ENCODE measurements at places on chromosomes 7 and 10.
A peak's percentile ranks its signal among the peaks of the same experiment; 100 is the strongest.

DNA sequence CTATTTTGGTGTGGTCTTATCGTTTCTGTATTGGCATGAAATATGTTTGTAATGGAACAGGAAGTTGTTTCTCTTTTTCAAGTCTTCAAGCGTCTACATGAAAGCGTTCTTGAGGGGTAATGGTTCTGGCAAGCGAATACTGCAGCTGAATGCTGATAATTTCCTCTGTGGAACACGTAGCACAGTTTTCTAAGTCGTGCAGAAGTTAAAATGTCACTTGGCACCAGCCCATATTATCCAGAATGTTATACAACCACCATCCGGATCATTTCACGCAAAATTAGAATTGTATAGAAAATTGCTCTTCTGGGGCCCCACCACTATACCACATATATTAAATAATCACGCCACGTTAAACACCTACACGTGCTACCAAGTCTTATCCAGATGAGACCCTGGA is 354.3 kb downstream of the CALN1 start:
- DNase-seq: no peak

DNA sequence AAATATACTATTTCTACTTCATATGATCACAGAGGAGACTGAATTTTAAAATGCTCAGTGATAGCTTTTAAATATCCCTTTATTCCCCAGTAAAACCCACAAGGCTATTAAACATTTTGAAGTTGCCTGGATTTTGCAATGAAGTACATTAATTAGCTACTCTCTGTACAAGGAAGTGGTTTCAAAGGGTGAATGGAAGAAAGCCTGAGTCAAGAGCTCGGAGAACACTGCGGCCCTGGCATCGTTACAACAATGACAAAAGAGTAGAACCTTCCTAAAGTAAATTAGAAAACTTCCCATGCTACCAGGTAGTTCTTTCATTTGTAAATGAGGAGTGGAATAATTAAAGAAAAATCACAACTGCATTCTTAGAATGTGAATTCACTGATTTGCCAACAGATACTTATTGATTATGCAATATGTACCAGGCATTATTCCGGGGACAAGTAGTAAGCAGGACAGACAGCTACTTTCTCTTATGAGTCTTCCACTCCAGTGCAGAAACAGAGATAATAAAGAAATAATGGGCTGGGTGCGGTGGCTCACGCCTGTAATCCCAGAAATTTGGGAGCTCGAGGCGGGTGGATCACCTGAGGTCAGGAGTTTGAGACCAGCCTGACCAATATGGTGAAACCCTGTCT is 63.0 kb downstream of the ZNF22 start:
- DNase-seq: no peak

DNA sequence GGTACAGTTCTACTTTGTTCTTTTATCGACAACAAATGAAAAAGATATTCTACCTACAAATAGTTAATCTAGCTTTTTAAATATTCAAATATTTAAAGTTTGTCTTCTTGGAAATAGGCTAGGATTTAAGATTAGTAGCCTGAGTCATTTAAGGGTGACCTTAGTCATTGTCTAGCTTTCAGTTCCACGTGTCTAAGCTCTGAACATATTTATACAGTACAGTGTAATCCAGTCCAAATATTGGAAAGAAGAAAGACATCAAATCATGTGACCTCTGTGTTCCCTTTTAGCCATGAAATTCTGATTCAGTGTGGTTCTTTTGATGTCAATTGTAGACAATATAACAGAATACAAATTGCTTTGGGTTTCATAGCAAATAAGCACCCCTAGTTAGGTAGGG is 121.1 kb downstream of the MALRD1 start:
- DNase-seq: no peak

DNA sequence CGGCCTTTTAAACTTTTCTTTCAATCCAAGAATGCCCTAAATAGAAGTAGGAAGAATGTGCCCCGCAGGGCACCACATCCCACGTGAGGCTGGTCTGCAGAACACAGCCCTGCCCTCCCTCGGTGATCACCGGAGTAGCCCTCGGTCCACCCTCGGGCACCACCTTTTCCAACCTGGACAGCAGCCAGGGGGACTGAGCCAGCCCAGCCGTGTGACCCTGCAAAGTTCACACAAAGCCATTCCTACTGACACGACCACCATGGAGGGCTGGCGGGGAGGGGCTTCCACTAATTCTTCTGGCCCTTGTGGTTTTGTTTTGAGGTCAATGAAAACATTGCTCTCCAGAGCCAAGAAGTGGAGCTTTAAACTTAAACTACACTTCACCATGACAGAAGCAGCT is 132.2 kb downstream of the TCERG1L start:
- DNase-seq: no peak

- DNase-seq: no peak
Measured at GRCh38 chr10:23205972-23206642, 14.0 kb downstream of the PTF1A start.

DNA sequence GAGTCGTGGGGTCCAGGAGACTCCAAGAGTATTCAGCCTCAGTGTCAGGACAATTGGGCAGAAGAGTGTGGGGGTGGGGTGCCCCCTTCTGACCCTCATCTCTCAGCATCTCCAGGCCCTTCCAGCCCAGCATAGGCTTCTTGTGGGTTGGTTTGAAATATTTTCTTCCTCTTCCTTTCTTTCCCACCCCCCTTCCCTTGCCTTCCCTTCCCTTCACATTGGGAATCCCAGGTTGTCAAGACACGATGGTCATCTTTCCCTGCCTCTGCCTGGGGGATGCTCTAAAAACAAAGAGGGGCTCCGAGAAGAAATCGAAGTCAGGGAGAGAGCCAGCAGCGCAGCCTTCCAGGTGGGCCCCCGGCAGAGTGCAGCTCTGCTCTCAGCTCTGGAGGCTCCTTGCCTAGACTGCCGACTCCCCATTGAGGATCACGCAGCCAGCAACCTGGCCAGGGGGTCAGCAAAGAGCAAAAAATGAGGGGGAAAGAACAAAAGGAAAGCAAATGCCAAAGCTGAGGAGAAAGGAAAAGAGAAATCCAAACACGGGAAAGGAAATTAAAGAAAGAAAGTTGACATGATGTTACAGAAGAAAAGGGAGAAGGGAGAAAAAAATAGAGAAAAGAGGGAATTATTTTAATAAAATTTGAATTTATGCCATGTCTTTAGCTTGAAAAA is 1.5 kb downstream of the PAX2 start:
- no peak for DNase-seq

- DNase-seq: peak; percentile 59
Measured at GRCh38 chr7:67484244-67484751, 487.7 kb downstream of the TYW1 start.

DNA sequence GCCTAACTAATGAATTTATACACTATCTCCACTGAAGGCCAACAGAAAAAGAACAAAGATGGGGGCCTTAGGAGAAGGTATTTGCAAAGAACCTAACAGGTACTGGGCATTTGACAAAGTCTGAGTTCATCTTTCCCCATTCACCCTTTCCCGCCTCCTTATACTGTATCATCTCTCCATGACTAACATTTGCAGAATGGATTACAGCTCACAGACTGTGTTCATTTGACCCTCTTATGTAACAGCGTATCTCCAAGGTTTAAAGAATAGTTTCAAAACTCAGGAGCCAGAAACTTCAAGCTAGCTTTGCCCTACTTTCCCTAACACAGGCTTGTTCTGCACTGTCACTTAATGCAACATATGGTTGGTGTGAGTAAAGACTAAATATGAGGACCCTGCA is 238.7 kb upstream of the CELF2 start:
- DNase-seq: no peak

GRCh38 chr7:13321316-13321715 is 633.9 kb downstream of the ARL4A start:
- DNase-seq: no peak

DNA sequence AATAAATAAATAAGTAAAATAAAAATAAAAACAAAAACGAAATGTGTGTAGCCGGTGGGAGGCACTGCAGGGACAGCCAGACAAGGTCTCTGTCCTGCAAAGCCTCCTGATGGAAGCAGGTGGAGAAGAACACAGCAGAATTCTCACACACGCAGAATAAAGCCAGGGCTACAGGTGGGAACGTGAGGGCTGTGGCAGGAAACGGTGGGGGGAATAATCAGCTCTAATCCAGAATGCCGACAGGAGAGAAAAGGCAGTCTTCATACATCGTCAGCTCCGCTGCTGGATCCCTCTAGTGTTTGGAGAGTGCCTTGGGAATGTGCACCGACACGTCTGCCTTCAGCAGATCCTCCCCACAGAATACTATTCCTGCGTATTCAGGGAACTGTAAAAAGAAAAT is 6.8 kb upstream of the SNX8 start:
- DNase-seq: no peak

- DNase-seq: no peak
Measured at GRCh38 chr10:31937371-31937770, 8.7 kb upstream of the ARHGAP12 start.

GRCh38 chr7:26216049-26216448 is 14.5 kb downstream of the CBX3 start:
- DNase-seq: no peak

DNA sequence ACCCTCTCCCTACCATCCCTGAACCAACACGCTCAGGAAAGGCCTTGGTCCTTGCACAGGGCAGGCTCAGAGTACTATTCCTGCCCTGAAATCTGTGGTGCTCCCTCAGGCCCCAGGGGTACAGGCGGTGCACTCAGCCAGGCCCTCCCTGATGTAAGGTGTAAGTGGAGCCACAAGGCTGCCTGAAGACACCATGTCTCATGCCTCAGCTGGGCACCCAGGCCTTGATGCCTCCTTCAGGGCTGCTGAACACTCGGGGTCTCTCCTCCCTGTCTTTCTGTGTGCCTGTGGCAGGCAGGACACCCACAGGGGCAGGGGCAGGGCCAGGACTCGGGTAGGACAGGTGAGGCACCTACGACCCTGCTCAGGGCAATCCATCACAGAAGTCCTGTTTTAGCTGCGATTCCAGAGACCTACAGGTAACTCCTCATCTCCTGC is 22.9 kb upstream of the ANTXRL start:
- DNase-seq: no peak

DNA sequence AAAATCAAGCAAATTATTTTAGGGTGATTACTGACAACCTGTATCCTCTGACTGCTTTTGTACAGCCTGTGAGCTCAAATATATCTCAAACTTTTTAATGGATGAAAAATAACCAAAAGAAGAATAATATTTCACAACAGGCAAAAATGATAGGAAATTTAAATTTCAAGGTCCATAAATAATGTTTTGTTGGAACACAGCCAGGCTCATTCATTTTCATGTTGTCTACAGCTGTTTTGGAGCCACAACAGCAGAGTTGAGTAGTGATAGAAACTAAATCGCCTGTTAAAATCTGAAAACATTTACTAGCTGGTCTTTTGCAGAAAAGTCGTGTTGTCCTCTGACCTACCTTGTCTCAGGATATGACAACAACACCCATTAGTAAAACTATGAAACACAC is 75.9 kb downstream of the GLI3 start:
- DNase-seq: peak; percentile 74

DNA sequence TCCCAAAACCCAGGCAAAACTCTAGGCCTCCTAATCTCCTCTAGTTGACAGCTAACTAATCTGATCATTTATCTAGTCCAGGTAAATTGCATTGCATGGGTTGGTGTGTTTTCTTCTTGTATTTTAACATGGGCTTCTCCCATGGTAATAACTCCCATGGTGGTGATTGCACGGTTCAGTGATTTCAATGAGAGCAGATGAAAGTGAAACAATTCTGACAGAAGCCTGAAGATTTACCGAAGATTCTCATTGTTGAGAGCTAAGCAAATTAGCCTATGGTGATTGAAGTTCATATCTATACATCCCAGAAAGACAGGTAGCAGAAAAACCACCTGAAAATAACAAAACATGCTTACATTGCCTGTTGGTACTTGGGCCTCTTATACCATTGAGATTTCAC is 26.6 kb upstream of the LIPN start:
- DNase-seq: no peak

DNA sequence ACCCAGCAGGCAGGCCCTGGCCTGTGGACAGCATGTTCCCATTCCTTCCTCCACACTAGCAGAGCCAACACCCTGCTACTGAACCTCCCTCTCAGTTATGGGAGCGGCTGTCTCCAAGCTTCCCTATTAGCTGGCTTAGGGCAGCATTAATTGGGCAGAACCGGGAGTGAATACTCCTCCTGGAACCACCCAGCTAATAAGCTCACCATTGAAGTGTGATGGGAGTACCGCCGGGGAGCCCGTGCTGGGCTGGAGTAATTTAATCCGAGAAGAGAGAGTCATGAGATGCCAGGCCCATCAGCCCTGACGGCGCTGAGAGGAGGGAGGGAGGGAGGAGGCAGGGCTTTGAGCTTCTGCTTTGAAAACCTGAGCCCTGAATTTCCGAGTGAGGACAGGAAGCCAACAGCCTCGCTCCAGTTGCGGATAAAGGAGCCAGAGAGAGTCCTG is 31.8 kb upstream of the ELFN1 start:
- DNase-seq: no peak

DNA sequence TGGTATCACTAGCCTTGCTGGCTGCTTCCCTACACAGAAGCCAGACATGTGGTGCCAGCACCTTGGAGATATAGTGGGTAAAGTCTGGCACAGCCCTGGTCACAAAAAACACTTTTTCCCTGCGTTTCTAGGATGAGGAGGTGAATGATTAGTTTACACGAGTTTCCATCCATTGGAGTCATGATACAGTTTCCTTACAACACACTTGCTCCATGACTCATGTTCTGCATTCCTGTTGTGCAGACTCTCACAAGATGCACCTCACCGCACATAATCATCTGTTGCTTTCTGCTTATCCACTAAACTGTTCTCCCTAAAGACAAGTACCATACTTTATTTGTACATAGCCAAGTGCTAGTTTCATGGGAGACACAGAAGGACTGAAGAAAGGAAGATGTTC is 747.1 kb upstream of the GALNT17 start:
- DNase-seq: no peak

GRCh38 chr10:16948361-16948760 is 131.1 kb upstream of the RSU1 start:
- DNase-seq: no peak

- no peak for DNase-seq
Measured at GRCh38 chr7:3533040-3533439, 232.0 kb downstream of the SDK1 start.

DNA sequence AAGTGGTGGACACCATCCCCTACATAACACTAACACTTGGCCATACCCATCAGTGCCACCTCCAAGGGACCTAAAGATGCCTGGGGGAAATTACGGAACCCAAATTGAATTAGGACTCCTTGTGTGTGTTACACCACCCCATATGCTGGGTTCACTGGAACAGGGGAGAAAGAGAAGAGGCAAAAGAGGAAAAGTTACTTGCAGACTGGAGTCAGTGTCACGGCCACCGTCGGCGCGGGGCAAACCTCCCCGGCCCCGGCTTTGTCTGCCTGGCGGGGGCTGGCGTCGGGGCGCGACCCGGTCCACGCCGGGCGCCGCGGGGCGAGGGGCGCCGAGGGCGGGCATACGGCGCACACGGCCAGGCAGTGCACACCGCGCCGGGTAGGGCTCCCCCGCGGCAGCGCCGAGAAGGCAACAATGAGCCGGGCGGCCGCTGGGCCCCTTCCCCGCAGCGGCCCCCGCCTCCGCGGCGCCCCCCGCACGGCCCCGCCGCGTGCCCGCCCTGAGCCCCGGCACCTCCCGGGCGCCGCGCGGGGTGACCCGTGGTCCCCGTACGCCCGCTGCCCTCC is 171.1 kb downstream of the FAM107B start:
- DNase-seq: no peak

- DNase-seq: no peak
Measured at GRCh38 chr10:131000743-131001142, 310.8 kb downstream of the TCERG1L start.

All from SK-N-MC (cell line).